Tibial nerve (tissue), 4 donors: ENCODE measurements at places on chromosomes 12 and 14.

DNA sequence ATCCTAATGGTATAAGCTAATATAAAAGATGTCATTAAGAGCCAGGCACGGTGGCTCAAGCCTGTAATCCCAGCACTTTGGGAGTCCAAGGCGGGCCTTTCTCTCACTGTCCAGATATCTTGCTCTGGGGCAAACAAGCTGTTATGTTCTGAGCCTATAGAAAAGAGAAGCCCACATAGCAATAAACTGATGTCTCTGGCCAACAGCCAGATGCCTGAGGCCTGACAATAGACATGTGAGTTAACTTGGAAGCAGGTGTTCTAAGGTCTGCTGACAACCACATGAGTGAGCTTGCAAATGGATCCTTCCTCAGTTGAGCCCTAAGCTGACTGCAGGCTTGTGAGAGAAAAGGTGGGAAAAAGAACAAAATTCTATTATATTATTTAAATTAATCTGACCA, 25.0 kb downstream of the YAF2 start:
- DNase-seq: no peak

DNA sequence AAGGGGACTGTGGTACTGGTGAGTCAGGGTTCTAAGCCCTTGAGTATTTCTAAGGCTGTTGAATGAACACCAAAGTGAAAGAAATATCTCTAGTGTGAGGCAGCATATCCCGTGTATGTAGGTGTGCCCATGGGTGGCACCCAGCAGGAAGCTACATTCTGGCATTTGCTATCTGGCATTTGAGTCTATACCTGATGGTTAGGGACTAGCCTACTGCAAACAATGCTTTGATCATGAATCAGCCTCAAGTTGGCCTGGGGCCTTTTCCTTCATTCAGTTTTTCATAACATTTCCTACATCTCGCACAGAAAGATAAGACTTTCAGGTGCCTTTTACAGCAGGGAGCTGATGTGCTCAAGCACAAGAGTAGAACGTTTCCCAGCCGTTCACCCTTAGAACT, 85.7 kb upstream of the E2F7 start:
- DNase-seq: no peak

DNA sequence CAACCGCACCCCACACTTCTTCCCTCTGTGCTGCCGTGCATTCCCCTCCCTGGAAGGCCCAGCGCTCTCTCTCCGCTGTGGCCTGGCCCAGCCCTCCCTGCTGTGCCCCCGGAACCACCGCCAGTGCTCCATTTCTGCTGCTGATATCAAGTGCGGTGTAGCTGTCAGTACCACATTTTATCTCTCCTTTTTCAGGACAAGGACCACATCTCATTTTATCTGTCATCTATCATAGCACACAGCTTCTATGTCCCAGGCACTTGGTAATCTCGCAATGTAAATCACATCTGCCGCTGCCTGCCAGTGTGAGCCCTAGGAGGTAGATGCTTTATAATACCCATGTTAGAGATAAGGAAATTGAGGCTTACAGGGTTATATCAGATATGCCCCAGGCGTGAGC, 18.3 kb downstream of the IL31 start:
- no peak for DNase-seq

DNA sequence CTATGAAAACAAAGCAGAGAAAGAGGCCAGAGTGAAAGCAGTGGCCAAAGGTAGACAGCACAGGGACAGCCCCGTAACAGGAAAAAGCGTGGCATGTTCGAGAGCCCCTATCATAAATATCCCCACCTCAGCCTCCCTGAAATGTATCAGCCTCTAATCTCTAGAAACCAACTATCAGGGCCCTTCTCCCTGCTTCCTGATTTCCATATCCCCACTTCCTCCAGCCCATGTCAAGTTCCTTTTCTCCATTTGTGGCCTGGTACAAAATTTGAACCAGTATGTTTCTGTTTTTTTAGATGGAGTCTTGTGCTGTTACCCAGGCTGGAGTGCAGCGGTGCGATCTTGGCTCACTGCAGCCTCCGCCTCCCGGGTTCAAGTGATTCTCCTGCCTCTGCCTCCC, 16.9 kb downstream of the DEPDC4 start:
- DNase-seq: no peak

GRCh38 chr14:76375947-76376404, at the start of gene ESRRB:
Gene ESRRB (plus strand): TSS chr14:76376137. CDS start chr14:76376402, 265 bp downstream.
- no peak for DNase-seq

GRCh38 chr12:127519779-127520178, 747.2 kb upstream of the TMEM132C start:
- DNase-seq: no peak

DNA sequence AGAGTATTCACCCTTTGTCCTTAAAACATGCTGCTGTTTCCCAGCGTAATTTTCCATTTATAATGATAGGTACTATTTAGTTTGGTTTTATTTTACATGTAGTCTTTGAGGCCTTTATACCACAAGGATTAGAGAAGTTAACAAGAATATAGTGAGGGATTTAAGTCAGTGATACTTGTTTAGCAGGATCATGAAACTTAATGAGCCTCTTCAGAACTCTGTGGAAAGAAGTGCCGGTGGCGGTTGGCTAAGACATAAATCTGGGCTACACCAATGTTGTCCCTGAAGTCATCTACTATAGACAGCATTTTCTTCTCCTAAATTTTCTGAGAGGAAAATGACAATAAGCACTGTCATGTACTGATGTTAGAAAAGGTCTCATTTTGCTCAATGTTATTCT, 1226.0 kb upstream of the SEL1L start:
- no peak for DNase-seq

DNA sequence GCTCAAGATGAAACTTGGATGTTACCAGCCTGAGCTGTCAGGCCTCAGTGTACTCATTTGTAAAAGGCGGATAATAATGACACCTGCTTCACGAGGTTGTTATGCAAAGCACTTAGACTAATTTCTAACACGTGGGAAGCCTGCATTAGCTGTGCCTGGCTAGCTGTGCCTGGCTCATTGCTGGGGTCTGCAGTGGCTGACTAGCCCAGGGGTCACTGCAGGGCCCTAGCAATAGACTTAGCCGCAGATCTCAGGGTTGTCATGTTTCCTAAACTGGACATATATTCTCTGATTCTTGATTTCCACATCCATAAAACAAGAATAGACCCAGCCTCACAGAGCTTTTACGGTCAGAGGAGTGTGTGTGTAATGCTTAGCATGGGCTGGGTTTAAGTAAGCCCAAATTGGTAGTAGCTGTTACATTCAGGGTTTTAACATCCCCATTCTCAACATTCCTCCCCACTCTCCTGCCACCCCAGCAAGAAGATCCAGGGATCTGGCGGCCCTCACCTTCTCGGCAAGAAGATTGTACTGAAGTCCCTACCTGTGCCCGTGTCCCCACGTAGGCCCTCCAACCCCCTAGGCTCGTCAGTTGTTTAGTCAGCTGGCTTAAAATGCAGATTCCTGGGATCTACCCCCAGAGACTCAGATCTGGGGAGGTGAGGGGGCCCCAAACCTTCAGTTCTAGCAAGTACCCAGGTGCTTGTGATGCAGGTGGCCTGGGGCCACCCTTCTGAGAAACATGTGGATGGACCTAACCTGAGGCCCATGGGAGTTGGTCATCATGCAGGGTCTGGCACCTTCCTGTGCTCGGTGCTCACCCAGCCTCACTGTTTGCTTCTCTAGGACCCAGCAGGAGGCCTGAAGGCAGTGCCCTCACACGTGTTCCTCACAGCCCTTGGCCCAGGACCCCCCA, 8.6 kb downstream of the NR4A1 start:
- no peak for DNase-seq

DNA sequence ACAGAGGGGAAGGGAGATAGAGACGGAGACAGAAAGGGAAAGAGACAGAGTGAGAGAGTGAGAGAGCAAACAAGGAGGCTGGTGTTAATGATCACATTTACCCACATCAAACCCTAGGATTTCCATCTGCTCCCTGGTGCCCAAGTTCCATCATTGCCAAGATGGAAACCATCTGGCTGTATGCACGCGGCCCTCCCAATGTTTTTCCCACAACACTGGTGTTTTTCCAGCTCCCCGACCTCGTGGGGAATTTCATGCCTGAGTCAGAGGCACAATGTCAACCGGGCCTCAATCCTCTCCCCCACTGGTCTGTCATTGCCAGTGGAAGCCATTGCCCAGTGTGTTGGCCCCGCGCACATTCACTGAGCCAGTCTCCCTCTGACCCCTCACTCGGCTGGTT, 19.9 kb upstream of the BDKRB2 start:
- DNase-seq: no peak

DNA sequence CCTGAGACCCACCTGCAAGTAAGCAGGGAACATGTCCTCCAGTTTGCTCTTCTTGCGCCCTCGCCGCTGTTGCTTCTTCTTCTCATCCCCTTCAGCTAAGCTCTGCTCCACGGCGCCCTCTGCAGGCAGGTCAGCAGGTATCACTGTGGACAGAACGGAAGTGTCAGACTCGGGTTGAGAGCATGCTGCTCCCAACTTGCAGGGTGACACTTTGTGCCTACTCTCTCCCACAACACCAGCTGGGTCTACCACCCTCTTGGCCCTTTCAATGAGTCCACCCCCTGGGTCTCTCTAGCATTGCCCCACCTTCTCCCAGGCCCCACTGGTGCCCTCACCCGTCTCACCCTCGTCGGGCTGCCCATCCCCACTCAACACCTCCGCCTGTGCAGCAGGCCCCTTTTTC, 16.7 kb downstream of the KMT2D start:
- DNase-seq: no peak

- DNase-seq: no peak
These were observed 62.3 kb downstream of the ETV6 start for GRCh38 chr12:11711651-11712327.

DNA sequence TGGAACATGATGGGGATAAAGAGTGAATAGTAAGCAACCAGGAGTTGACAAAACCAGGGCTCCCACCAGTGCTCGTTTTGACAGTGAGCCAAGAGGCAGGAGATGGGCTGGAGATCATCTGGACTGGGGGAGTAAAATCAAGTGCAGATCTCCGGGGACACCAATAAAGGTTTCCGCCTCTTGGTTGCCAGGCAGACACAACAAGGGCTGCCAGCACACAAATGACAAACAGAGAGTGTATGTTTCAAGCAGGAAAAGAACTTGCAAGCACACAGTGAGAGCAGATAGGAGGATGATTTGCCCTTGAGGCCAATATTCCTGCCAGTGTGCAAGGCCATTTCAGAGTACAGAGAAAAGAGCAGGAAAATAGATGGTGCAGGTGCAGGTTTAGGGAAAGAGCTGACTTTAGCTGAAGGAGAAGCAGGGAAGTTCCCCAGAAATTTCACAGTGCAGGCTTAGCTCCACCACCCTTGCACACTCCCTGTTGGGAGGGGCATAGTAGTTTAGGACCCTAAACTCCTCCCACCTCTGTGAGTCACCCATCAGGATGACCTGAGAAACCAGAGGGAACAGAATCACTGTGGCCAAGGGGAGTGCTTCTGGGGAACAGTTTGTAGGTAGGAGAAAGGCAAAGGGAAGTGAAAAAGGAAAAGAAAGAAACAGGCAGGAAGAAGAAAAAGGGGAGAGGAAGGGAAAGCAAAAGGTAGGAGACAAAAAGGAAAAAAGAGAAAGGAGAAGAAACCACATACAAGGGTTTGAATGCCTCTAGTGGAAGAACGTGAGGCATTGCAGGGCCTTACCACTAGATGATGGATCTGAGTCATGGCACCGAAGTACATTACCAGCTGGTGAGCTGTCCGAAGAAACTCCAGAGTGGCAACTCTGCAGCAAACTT, 404.4 kb downstream of the SLC6A15 start:
- no peak for DNase-seq

DNA sequence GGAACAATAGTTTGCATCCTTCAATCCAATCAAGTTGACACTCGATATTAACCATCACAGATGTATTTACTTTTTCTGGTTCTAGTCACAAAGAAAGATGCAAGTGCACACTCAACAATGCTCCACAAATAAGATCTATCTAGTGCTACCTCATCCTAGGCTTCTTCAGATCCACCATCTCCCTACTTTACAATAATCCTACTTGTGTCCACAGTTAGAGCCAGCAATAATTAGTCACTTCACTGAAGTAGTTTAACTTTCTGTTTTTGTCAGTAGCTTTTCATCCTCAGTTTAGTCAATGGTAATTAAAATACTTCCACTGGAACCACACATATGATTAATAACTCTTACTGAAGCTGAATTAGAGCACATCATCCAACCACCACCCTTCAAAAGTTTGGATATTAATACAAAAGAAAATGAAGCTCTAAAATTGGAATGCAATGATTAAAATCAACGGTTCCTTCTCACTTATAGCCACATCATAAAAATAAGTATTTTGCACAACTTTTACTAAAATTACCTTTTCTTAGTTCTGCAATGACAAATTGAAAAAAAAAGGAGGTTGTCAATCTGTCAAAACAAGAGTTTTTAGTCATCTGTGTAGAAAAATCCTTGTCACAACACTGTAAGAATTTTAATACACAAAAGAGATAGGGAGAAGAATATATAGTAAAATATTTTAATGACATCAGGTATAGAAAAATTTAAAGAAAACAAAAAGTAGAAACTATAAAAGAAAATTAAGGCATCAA, 28.2 kb upstream of the SNRPF start:
- no peak for DNase-seq

- DNase-seq: no peak
These were observed 722.1 kb downstream of the TMTC2 start for GRCh38 chr12:83408851-83409250.

GRCh38 chr12:16362550-16362949, 15.1 kb downstream of the MGST1 start:
- DNase-seq: no peak

- DNase-seq: no peak
These were observed 128.0 kb downstream of the NDUFA12 start for GRCh38 chr12:94875525-94875924.

GRCh38 chr14:39469094-39469710, 37.0 kb upstream of the FBXO33 start:
- no peak for DNase-seq

DNA sequence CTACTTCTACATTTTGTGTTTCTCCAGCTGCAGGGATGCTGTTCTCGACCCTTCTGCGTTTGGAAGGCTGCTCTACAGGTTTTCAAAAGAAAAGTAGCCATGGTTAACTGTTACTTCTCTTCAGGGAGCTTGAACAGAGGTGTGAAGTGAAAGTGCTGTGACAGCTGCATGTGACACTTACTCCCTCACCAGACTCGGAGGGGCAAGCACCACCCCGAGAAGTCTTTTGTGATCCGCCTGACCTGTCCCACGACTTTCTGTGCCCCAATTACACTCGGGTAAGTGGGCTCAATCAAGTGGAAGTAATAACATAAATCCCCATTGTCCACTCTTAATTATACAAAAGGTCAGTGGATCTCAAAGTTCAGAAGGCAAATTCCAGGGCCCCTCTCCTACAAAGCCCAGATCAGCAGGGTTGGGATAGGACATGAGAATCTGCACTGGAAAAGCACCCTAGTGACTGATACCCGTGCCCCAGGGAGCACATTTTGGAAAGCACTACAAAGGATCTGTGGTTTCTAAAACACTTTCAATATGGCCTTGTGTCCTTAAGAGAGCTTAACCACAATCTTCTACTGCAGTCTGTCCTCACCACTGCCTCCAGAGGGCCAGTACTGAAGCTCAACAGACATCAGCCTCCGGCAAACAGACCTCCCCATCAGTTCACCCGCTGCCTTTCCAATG, 11.5 kb downstream of the FICD start:
- no peak for DNase-seq
